ENCODE measurements at places on chromosomes 3 and 15.

DNA sequence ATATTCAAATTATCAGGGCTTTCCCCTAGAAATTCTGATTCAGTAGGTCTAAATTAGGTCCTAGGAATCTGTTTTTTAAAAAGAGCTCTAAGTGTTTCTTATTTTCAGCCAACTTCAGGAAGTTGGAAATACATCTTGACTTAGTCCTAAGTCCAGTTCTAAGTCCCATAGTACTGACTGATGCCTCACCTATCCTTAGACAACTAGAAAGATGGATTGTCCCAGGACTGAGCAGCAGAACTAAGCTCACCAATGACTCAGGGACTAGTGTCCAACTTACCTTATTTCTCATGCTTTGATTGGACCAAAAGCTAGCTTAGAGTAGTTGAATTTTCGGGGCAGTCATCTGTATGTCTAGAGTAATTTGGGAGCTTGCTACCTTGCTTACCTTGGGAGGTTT is 26.2 kb upstream of the C3orf38 start:
- DNase-seq: no peak

- DNase-seq: no peak
Observed at GRCh38 chr3:8494327-8494726, 7.3 kb upstream of the LMCD1 start.

DNA sequence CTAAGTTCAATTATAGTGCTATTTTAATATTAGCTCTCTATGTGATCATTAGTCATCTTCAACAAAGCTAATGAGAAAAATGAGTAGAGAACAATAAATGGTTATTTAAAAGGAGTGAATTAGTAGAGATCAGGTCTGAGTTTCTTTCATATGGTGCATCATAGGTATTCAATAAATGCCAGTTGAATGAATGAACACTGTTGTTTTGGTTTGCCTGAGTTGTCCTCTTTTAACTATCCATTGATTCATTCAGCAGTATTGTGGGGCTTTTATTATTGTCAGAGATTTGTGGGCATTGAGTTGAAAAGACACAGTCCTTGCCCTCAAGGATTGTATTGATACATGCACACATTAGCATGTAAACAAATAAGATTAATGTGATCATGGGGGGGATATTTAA is 88.2 kb downstream of the AGBL1 start:
- no peak for DNase-seq

- DNase-seq: no peak
Observed at GRCh38 chr3:129345971-129346370, 67.3 kb downstream of the HMCES start.

DNA sequence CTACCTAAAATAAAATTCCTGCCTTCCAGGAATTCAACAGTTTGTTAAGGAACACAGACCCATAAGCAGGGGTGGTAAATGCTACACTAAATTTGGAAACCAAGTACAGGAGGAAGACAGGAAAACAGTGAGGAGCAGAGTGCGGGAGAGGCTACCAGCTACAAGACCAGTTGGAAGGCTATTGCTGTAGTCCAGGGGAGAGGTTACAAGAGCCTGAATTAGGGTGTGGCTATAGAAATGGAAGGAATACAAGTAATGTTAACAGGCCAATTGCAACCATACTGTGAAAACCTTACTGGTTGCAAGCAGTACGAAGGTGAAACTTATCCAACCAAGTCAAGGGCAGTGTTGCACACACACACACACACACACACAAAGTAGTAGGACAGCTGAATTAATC is 880 bp upstream of the ARMC8 start:
- DNase-seq: no peak

DNA sequence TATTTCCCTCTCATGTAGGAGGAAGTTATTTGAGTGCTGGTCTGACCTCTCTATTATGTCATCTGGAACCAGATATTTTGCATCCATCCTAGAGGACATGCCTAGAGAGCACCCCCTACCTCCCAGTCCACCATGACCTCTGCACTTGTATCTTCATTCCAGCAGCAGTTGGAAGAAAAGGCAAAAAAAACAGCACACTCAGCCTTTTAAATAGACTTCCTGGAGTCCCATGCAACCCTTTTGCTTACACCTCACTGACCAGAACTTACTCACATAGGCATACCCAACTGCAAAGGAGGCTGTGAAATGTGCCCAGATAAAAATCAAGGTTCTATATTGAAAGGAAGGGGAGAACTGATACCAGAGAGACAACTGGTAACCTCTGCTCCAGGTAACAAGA is 92.3 kb upstream of the FHIT start:
- no peak for DNase-seq

- no peak for DNase-seq
Observed at GRCh38 chr3:58366699-58367098, 34.0 kb downstream of the PXK start.

DNA sequence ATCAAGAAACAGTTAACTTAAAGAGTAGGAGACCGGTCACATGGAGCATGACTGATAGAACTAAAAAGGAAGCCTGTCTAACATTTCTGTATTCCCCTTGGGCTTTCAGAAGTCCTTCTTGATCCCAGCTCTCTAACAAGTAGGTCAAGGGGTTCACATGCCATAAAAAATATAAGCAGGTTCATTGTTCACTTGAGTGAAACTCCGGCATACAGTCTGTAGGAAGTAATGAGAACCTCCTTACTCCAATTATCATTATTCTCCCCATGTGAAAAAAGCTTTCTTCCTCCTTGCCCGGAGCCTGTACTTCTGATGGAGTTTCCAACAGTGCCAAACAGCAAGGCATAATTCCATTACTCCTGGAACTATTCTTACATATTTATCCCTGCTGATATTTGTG is 242.8 kb upstream of the CNTN4 start:
- DNase-seq: no peak

DNA sequence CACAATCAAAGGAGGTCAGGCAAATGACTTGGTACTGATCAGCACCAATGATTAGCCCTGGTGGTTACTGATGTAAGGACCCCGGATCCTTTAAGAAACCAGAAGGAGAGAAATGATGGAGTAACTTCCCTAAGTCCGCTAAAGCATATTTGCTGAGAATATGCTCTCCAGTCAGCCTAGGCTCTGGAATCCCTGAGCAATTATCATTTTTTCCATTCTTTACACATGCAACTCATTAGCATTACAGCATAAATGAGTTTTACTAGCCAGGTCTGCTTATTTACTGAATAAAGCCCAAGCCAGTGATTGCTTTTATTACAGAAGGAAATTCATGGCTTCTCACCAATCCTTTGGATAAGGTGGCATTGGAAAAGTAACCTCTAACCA is 139.2 kb upstream of the WNT5A start:
- no peak for DNase-seq

- DNase-seq: no peak
Observed at GRCh38 chr3:2097641-2098191, 950 bp upstream of the CNTN4 start.

DNA sequence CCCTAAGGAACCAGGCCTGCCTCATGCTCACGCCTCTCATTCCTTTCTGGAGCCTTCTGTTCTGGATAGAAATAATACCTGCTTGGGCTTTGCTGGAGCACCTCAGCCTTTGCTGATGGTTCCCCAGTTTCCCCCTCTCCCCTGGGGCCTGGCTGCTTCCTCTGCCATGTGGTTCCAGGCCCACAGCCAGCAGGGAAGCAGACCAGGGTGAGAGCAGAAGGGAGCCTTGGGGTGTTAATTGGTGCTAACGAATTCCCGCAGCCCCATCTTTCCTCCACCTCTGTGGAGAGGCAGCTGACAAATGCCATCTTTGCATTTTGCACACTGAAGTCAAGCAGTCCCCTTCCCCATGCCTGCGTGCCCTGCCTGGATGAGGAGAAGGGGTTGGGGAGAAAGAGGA is 13.1 kb upstream of the CORO2B start:
- DNase-seq: no peak

DNA sequence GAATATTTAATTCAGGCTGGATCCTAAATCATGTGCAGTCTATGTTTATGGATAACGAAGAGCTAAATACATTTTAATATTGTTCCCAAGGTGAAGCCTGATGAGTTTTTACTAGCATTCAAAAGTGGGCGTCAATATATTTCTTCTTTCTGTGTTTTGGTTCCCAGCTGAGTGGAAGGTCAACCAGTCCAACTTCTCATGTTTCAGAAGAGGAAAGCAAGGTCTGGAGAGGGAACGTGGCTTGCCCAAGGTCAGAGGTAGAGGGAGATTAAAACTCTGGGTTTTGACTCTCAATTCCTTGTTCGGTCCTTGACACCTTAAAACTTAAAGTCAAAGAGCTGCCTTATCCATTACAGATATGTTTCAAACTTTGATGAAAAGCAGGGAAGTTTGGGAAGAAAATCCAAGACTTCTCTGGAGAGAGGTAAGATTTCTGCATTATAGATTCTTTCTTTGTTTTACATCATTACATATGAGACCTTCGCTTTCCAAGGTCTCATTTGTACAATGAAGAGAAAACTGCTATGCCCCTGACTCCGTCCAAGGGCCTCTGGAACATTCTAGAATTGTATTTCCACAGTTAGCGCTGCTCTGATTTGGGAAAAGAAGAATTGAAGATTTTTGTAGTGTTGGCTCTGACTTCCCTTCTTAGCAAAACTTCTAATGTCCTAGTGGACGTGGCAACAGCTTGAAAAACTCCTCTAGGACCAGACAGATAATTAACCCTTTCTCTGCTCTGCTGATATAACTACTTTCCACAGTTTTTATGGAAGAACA is 57.7 kb upstream of the HES1 start:
- no peak for DNase-seq

GRCh38 chr15:81865850-81866537 is 179.8 kb downstream of the MEX3B start:
- DNase-seq: peak; percentile 38

- DNase-seq: no peak
Observed at GRCh38 chr3:186636536-186636935, 3.7 kb upstream of the FETUB start.

DNA sequence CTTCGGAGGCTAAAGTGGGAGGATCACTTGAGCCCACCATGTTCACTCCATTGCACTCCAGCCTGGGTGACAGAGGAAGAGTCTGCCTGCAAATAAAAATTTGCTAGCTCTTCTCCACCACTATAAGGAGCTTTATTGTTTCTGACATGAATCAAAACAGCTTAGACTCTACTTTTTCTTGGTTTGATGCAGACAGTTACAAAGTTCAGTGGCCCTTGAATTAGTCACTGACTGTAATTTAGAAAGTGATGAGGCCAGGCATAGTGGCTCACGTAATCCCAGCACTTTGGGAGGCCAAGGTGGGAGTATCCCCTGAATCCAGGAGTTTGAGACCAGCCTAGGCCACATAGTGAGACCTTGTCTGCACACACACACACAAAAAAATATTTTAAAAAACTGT is 172.4 kb upstream of the CGNL1 start:
- no peak for DNase-seq

DNA sequence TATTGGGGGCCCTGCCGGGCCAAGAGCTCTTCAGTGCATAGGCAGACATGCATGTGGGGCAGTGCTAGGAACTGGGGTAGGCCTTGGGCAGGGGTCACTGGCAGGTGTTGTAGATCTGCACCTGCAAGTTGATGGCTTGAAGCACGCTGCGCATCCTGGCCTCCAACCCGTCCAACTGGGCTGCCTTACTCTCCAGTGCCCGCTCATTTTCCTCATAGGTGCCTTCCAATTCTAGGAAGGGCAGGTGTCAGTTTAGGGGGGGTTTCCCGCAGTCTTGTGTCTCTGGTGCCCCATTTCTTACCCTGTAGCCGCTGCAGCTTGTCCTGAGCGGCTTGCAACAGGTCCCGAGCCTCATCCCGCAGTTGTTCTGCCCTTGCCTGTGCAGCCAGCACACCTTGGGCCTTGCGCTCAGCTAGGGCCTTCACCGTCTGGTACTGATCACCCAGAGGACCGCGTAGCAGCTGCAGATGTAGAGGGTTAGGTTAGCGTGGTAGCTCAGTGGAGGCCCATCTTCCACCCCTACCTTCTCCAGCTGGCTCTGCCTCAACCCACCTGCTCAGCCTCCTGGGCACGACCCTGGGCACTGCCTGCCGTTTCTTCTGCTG is 611 bp upstream of the USP19 start:
- DNase-seq: no peak

GRCh38 chr3:14883226-14883625 is 64.2 kb upstream of the NR2C2 start:
- DNase-seq: no peak

DNA sequence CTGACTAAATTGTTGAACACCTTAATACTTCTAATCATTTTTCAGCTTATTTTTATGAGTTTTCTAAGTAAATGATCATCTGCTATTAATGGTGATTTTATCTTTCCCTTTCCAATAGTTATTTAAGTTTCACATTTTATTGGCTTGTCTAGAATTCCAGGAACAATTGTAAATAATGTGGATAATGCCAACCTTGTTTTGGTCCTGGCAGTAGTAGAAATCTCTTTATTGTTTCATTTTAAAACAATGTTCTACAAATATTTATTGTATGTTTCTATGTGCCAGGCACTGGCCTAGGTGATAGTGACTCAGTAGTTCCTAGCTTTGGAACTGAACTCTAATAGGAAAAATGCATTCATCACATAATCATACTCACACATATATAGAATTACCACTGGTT is 264.1 kb downstream of the ADAMTSL3 start:
- DNase-seq: no peak

DNA sequence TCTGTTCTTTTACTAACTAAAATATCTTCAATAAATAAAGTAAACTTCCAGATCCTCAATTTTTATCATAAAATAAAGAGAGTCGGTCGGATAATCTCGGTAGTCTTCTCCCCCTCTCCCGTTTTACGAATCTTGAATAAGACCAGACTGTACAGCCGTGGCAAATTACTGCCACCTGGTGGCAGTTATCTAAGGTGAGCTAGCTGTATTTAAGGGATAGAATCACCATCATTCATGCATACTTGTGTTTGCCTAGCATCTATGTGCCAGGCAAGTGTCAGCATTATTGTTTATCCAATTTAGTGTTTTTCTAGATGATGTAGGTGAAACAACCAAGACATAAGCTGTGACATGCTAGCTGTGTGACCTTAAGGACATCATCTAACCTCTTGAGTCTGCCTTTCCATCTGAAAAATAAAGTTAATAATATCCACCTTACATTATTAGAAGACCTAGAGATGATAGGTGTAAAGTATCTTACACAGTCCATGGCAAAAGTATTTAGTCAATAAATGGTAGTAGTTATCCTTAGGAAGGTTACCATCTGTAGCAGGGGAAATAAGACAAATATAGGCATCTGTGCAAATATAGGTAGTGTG is 21.3 kb downstream of the DUT start:
- DNase-seq: no peak

DNA sequence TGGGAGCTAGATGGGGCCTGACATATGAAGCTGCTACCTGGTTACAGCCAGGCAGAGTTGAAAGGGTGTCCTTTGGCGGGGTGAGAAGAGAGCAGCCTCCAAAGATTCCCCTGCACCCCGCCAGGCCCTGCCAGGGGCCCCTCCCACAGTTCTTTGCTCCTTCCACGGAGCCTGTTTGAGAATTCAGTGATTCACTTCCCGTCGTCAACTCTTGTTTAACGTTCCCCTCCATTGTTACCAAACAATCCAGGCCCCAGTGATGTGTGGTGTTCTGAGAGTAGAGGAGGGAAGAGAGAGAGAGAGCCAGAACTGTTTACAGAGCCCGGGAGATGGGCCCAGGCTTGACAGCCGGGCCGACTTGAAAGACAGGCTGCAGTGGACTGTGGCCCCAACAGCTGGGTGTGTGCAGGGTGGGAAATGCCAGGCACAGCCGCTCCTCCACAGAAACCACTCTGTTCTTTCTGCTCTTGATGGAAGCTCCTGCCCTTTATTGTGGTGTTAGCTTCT is 81.5 kb downstream of the SMAD3 start:
- no peak for DNase-seq

- no peak for DNase-seq
Observed at GRCh38 chr3:185823078-185824044, 1.5 kb downstream of the IGF2BP2 start.

GRCh38 chr3:191070201-191070600 is 128.8 kb upstream of the OSTN start:
- DNase-seq: no peak

Data from GM18507 (cell line).